A673 (cell line): ENCODE measurements at places on chromosomes 12 and 14. TPM values are rescaled to one million over a fixed set of nuclear protein-coding genes. Genes with fewer than 3 reads are reported as not detected.

Gene TAS2R42
- not detected in 2 replicates for total RNA-seq

Gene TRHDE
- 17.6 and 24.5 TPM in 2 replicates for total RNA-seq

Gene LALBA
- total RNA-seq = not detected in 2 replicates

Gene ADCY6
- 6.8 and 12.8 TPM in 2 replicates for total RNA-seq

Gene GDF3
- not detected in 2 replicates for total RNA-seq

Gene SELPLG
- total RNA-seq = 0.34 and 0.35 TPM in 2 replicates

Gene SLC25A47
- total RNA-seq = not detected in 2 replicates

Gene GPN3
- total RNA-seq = 51.4 and 52.7 TPM in 2 replicates

Gene MEG3
- 51.0 and 58.7 TPM in 2 replicates for total RNA-seq

Gene TESPA1
- not detected in 2 replicates for total RNA-seq

Gene HNF1A
- total RNA-seq = not detected in 2 replicates

Gene TMEM229B
- total RNA-seq = 0.28 TPM in 1 of 2 replicates, not detected in the other

Gene ACOT6
- total RNA-seq = not detected in 2 replicates

Gene CCDC196
- total RNA-seq = not detected in 2 replicates

Gene SARNP
- 104 and 115 TPM in 2 replicates for total RNA-seq

Gene CLEC6A
- not detected in 2 replicates for total RNA-seq

Gene TSPAN8
- 74.7 and 79.4 TPM in 2 replicates for total RNA-seq

Gene RGS6
- total RNA-seq = not detected in 2 replicates

Gene IL22
- not detected in 2 replicates for total RNA-seq

Gene GRIN2B
- total RNA-seq = not detected in 2 replicates

Gene DBX2
- 0.13 and 0.37 TPM in 2 replicates for total RNA-seq

Gene PRPH
- not detected in 2 replicates for total RNA-seq

Gene SLC38A6
- 25.8 and 28.0 TPM in 2 replicates for total RNA-seq

Gene PSMB5
- total RNA-seq = 491 and 500 TPM in 2 replicates

Gene CDC42BPB
- total RNA-seq = 103 and 106 TPM in 2 replicates
